ENCODE measurements at places on chromosomes 6 and 20.

GRCh38 chr20:23646106-23646873 is 8.5 kb upstream of the CST3 start:
- DNase-seq = no peak

GRCh38 chr6:71589254-71589653 is 297.1 kb upstream of the RIMS1 start:
- no peak for DNase-seq

DNA sequence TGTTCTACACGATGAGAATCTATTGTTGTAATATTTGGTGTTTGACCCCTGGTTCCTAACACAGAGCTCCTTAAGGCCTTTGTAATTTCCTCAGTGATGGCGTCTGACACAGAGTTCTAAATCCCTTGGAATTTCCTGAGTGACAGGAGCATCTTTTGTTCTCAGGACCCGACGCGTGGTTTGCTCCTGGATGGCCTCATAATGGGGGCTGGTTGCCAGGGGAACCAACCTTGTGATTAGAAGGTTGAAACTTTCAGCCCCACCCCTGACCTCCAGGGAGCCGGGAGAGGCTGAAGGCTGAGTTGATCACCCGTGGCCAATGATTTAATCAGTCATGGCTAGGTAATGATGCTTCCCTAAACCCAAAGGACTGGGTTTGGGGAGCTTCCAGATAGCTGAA is 20.5 kb upstream of the ZNF133 start:
- DNase-seq = no peak

DNA sequence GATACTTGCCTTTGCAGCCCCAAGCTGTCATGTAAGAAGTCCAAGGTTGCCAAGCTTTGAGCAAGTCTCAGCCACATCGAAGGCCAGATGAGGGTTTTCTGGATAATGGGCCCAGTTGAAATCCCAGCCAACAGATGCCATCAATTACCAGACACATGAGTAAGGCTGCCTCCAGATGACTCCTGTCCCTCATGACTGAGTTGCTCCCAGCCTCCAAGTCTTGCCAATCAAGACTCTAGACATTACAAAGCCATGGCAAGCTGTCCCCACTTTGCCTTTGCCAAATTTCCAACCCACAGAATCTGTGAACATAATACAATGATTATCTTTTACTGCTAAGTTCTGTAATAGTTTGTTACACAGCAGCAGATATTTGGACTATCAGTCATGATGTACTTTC is 76.8 kb upstream of the ARMC2 start:
- no peak for DNase-seq

DNA sequence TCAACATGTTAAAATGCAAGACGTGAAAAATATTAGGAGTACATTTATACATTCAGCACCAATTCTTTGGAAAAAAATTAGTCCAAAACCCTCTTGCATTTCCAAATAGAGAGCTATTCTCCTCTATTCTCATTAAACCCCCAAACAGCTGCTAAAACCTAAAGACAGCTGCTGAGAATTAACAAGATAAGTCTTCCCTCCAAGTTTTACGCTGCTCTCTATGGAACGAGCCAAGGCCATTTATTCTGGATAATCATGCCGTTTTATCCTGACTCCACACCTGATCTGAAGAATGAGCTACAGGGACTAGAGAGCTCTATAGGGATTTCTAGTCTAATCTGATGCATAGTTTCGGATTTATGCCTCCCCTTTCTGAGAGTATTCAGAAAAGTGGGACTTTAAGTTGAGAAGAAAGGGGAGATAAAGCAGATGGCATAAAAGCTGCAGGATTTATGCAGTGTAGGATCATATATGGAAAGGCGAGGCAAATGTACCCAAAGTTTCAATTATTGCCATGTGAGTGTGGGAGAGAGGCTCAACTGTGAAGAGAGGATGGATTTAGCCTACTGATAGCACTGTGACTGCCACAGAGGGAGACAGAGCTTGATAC is 64.7 kb upstream of the HS3ST5 start:
- DNase-seq = no peak

- no peak for DNase-seq
Observed at GRCh38 chr20:32330555-32330897, 27.6 kb upstream of the ASXL1 start.

- DNase-seq = peak; percentile 35
Observed at GRCh38 chr6:43455531-43456428, at the start of gene DLK2. Gene DLK2 (minus strand): TSS chr6:43455548. CDS start chr6:43454825, 723 bp downstream.

DNA sequence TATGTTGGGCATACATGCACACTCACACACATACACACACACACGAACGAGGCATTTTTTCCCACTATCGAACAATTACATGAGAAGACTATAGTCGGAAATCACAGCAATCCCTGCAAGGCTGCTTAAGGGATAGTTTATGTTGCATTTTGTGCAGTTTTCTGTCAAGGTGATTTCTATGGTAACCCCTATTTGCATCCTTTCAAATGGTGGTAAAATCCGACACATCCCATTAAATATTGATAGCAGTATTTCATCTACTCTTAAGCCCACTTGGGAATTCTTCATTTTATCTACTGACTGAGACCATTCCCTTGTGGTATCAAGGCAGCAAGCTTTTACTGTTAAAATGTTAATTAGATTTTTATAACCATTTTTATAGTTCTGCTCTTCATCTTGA is 457.8 kb downstream of the HACE1 start:
- DNase-seq = no peak

DNA sequence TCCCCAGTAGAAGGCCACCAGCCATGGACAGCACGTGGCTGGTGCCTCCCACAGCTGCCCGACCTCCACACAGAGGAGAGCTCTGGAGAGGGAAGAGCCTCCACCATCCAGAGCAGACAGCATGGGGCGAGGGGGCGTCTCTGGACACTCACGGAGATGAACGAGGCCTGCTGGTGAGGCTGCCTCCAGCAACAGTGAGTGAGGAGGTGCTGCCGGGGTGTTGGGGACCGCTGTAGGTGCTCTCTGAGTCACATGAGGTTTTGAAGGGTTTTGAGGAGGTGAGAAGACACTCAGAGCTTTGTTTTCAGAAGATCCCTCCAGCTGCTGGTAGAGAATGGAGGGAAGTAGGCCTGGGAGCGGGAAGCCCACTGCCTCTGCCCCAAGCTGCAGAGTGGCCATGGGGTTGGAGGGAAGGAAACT is 65.6 kb downstream of the THBS2 start:
- DNase-seq = no peak

DNA sequence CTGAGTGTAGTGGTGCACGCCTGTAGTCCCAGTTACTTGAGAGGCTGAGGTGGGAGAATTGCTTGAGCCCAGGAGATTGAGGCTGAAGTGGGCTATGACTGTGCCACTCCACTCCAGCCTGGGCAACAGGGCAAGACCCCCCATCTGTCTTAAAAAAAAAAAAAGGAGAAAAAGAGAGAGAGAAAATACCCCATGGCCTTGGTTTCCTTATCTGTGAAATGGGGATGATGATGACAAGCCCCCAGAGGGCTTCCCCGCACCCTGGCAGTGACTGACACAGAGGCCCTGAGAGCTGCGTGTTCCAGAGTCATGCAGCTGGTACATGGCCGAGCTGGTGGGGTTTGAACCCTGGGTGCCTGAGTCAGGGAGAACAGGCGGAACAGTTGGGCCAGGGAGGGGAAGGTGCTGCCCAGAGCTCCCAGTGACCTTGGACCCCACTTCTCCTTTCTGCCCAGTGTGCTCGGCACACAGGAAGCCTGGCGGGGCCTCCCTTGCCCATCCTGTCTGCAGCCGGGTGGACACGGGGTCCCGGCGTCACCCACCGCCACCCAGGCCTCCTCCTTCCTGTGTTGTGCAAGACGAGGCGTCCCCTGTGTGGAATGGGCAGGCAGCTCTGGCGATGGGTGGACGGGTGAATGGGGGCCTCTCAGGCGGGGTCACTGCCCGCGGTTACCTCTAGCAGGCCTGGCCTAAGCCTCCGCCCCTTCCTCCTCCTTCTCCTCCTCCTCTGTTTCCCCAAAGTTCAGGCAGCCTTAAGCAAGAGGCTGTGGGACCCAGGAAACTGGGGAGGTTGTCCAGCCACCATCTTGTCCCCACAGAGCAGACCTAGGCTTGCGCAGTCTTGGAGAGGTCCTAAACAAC is 84.2 kb downstream of the CEBPB start:
- peak; percentile 17 for DNase-seq
